ENCODE measurements at places on chromosomes 6 and 20. TPM values are rescaled to one million over a fixed set of nuclear protein-coding genes. Genes with fewer than 3 reads are reported as not detected.

GRCh38 chr6:14035874-14036273, 81.7 kb upstream of the CD83 start:
- H3K36me3 ChIP-seq: no peaks in the 10 kb centered on the region
- H3K4me3 ChIP-seq: no peak overlapping the region
- no peak overlapping the region for H3K27ac ChIP-seq
- no peak for DNase-seq
- no peaks in the 10 kb centered on the region for H3K4me1 ChIP-seq

The IL20RA gene
- total RNA-seq: not detected

GRCh38 chr6:74785236-74785635, 420.6 kb downstream of the COL12A1 start:
- no peaks in the 10 kb centered on the region for H3K27me3 ChIP-seq
- no peak for DNase-seq
- no peak overlapping the region for H3K27ac ChIP-seq

The TNF gene
- 0.66 TPM for total RNA-seq

DNA sequence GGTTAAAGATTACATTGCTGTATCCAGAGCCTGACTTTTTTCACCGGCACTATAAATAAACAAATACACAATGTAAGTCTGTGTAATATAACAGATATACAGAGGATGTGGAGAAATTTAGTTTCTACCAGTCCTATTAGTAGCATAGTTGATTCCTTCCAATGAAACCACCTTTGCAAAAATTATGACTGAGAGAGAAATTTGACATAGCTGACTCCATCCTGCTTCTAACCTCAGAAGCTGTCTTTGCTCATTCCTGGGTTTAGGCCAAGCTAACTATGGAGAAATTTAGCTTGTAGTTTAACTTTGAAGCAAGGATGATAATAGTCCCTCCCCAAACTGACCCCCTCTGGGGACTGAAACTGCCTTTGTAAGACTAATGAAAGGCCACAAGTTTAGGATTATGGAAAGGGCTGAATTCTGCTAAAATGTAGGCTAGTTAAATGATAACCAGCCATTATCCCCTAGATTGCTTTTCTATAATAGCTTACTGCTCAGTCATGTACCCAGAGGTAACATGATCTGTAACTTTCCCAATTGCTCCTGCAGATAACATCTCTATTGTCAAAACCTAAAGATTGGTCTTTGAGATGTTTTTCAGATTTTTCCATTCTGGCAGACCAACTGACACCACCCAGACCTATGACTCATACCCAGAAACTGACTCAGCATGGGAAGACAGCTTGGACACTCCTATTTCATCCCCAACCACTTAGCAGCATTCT, 172.8 kb upstream of the ARG1 start:
- no peak overlapping the region for H3K27ac ChIP-seq
- no peaks in the 10 kb centered on the region for H3K36me3 ChIP-seq
- H3K4me1 ChIP-seq: no peaks in the 10 kb centered on the region
- H3K4me3 ChIP-seq: no peak overlapping the region
- no peak for DNase-seq
- no peaks in the 10 kb centered on the region for H3K27me3 ChIP-seq

The SPO11 gene
- not detected for total RNA-seq

- H3K27me3 ChIP-seq: no peaks in the 10 kb centered on the region
- H3K36me3 ChIP-seq: no peaks in the 10 kb centered on the region
- no peak for DNase-seq
- no peak overlapping the region for H3K27ac ChIP-seq
- no peak overlapping the region for H3K4me3 ChIP-seq
- H3K4me1 ChIP-seq: no peaks in the 10 kb centered on the region
Observed at GRCh38 chr6:33117811-33118277, 42.1 kb downstream of the HLA-DPB1 start.

DNA sequence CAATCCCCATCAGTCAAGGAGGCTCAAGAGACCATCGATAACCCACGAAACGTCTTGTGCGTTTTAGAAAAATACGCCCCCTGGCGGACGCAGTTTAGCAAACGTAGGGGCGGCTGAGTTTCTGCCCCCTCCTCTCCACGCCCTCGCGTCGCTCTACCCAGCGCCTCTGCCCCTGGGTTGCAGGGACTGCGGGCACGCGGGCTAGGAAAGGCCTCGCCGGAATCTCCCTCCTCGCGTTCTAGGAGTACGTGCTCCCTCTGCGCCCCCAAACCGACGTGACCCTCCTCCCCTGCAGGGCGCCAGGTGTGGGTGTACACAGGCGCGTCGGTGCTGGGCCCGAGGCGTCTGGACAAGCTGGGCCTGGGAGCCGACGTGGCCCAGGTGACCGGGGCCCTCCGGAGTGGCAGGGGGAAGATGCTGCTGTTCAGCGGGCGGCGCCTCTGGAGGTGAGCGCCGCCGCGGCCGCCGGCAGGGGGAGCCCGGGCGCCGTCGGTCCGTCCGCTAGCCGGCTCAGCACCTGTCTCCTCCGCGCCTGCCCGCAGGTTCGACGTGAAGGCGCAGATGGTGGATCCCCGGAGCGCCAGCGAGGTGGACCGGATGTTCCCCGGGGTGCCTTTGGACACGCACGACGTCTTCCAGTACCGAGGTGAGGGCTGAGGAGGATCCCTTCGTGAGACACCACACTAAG, 5.3 kb downstream of the MMP9 start:
- no peaks in the 10 kb centered on the region for H3K4me1 ChIP-seq
- H3K27ac ChIP-seq: no peak overlapping the region
- no peaks in the 10 kb centered on the region for H3K36me3 ChIP-seq
- no peak overlapping the region for H3K4me3 ChIP-seq
- DNase-seq: no peak

Data from aorta (tissue), 5 donors.